ENCODE measurements at places on chromosomes 6 and 20.

GRCh38 chr20:37845241-37845681 lies 57.7 kb upstream of the VSTM2L start:
- DNase-seq: no peak

DNA sequence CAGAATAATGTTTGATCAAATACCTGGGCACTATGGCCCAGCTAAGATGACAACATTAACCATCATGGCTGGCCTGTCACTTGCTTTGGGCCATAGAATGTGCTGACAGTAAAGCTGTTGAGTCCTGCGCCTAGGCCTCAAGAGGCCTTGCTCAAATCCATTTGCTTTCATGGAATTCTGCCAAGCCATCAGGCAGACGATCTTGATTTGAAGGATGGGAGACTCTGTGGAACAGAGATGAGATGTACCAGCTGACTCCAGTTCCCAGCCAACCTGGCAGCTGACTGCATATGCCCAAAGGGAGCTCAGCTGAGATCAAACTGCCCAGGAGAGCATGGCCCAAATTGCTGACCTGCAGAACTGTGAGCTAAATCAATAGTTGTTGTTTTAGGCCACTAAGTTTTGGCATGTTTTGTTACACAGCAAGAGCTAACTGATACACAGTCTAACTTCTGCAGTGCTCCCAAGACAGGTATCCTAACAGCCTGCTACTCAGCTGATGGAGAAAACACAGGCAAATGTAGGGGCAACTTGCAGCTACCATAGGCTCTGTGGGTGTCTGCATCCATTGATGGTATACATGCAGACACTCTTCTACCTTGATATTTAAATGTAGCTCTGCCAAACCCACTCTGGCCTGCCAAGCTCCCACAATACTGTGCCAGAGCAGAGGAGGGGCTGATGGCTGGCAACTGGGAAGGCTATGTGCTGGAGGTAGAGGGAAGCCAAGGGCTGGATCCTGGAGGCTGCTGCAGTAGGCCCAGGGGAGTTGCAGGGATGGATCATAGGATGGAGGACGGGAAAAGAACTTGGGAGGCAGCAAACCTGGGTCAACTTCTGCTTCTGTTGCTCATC lies 55.2 kb upstream of the RNF24 start:
- no peak for DNase-seq

DNA sequence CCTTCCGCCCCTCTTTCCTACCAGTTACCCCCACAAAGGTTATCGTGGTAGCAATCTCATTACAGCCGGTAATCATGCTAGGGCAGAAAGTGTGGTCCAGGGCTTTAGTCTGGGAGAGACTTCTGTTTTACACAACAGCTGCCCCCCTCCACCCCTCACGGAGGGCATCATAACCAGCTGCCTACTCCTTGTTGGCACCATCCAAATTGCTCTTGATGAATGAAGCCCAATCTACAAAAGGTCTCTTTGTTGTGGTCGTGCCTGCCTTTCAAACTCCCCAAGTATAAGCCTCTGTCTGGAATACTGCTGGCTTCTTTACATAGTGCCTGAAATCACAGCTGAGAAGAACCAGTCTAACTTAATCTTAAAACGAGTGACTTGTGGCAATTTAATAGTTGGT lies 157.9 kb downstream of the INSM1 start:
- DNase-seq: no peak

- no peak for DNase-seq
Observed at GRCh38 chr6:156864557-156864956, 87.4 kb downstream of the ARID1B start.

- no peak for DNase-seq
Observed at GRCh38 chr6:42787063-42787472, 5.2 kb downstream of the BICRAL start.

- no peak for DNase-seq
Observed at GRCh38 chr20:40563296-40563950, 125.6 kb downstream of the MAFB start.

- DNase-seq: no peak
Observed at GRCh38 chr6:138541823-138542481, 42.7 kb upstream of the NHSL1 start.

- DNase-seq: no peak
Observed at GRCh38 chr6:117072134-117072533, 193.2 kb upstream of the VGLL2 start.

DNA sequence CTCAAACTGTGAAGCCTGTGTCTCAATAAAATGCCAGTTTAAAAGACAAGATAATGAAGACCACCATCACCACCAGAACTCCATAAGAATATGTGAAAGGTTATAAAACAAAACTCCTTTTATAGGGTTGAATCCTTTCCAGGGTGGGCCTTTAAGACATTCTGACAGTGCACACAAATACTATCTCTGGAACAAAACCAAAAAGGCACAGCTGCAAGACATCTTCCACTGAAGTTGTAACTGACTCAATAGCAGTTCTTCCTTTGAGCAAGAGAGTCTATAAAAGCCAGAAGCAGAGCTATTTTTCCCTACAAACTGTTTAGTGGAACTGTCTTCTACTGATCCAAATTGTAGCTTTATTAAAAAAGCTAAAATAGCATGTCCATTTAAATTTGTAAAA lies 81.6 kb downstream of the EPB41L2 start:
- no peak for DNase-seq

GRCh38 chr20:51378171-51378928 lies 164.2 kb downstream of the NFATC2 start:
- no peak for DNase-seq

All from GM13977 (cell line).